ENCODE measurements at places on chromosomes 6 and 20. TPM values are rescaled to one million over a fixed set of nuclear protein-coding genes. Genes with fewer than 3 reads are reported as not detected.

- DNase-seq = no peak
These were observed 99.8 kb downstream of the TMEM242 start for GRCh38 chr6:157223511-157223910.

DNA sequence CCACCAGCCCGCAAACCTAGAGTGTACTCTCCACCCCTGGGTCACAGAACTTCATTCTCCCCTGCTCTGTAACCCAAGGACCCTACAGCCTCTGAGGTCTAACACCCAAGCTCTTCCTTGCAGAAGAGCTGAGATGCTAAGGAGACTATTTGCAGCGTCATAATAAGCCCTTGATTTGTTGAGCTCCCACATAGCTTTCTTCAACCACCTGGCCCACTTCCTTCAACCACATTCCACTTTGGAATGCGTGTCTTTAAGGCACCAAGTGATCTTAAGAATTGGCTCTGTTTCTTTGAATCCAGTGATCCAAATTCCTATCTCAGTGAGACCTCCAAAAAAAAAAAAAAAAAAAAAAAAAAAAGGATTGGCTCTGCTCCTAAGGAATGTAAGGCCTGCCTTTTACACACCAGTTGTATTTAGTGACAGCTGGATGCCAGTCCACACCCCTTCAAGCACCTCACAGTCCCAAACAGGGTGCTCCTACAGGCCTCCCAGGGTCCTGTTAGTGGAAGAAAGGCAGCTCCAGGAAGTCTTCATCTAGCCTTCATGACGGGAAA lies 106.2 kb downstream of the UBE3D start:
- no peak for DNase-seq

DNA sequence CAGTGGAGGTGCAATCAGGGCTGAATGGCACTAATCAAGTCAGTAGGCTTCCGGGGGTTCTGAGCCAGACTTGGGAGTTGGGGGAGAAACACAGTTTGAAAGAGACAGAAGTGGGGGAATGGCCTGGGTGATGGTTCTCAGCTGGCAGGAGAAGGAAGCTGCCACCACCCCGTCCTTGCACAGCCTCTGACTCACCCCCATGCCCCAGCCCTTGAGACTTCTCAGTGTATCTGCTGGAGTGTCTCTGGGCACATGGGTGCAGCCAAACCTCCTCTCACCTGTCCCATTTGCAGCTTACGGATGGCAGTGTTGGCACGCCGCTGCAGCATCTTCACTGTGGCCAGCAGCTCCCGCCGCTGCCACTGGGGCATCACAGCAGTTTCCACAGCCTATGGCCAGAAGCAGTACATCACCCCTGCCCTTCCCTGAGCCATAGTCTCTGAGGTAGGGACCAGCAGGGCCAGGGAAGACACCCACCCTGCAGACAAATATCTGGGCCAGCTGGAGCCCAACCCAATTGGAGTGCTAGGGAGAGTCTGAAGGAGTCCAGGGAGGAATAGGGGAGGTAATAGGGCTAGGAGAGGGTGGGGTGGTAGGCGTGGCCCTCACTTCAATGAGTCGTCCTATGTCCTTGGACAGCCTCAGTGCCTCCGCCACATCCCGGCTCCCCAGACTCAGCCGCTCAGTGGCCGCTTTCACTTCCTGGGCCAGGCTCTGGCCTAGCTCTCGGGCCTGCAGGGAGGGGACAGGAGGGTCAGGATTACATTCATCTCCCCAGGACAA lies 11.2 kb downstream of the AARS2 start:
- DNase-seq = no peak

- no peak for DNase-seq
These were observed 229.1 kb upstream of the JARID2 start for GRCh38 chr6:15016813-15017212.

GRCh38 chr6:143136647-143137046 lies 76.0 kb downstream of the AIG1 start:
- DNase-seq = no peak

DNA sequence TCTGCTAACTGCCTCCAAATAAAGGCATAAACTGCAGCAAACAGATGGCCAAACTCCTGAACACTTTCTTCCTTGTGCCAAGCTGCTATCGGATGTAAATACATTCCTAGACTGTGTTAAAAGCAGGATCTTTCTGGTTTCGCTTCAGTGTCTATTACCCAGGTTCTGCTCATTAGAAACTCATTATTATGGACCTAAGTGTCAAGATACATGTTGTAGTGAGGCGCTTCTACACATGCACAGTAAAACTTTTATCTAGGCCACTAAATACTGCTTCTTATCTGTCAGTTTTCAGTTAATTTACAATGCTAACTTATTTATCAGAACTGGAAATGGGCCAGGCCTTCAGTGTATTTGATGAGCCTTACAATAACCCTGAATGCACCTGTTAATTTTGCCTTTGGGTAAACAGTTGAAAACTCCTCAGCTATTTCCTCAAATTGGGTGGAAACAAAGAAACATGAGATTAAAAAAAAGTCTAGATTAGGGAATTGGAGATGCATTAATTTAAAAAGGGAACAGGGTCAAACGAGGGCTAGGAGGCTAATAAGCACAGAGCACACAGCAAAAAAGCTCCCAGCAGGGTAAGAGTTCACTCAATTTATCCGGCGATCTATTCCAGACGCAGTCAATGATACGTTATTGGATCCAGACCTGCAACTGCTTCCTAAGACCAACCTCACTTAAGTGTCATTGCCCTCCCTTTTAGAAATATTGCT lies 240.6 kb downstream of the FOXC1 start:
- no peak for DNase-seq

DNA sequence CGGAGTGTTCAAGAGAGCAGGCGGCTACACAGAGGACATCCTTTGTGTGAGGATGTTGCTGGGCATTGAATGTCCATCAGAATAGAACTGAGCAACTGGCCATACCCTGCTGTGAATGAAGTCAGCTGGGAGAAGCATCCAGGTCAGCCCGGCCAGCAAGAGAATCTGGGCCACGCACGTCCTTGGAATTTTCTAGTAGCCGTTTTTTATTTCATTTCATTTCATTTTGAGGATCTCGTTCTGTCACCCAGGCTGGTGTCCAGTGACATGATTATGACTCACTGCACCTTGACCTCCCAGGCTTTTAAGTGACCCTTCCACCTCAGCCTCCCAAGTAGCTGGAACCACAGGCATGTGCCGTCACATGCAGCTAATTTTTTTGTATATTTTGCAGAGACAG lies 97.9 kb downstream of the SSR1 start:
- no peak for DNase-seq

DNA sequence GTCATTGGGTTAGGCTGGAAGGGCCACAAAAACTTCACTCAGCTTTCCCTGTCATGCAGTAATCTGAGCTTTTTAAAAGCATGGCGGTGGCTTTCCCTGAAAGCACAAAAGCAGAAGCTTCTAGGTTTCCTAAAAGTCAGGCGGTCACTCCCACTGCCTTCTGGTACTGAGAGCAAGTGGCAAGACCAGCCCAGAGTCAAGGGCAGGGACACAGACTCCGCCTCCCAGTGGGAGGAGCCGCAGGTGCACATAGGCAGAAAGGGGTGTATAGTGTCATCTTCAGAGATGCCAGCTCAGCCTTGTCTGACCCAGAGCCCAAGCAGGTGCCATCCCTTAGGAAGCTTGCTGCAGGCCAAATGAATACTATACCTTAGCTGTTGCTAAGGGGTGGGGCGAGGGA lies 18.0 kb upstream of the PACSIN1 start:
- no peak for DNase-seq

- DNase-seq = no peak
These were observed 426.5 kb upstream of the RNF217 start for GRCh38 chr6:124535746-124536145.

GRCh38 chr20:59640267-59640666 lies 35.9 kb downstream of the PHACTR3 start:
- DNase-seq = no peak

Gene GRM1
- total RNA-seq = 0.63 TPM

GRCh38 chr20:8782804-8783203 lies 286.1 kb upstream of the PLCB4 start:
- no peak for DNase-seq

Gene ZC2HC1B
- 1.2 TPM for total RNA-seq

GRCh38 chr6:152271776-152272464 lies 365.2 kb downstream of the SYNE1 start:
- no peak for DNase-seq
